MM.1S (cell line): ENCODE measurements at places on chromosomes 2 and 18.
A peak's percentile ranks its signal among the peaks of the same experiment; 100 is the strongest.

DNA sequence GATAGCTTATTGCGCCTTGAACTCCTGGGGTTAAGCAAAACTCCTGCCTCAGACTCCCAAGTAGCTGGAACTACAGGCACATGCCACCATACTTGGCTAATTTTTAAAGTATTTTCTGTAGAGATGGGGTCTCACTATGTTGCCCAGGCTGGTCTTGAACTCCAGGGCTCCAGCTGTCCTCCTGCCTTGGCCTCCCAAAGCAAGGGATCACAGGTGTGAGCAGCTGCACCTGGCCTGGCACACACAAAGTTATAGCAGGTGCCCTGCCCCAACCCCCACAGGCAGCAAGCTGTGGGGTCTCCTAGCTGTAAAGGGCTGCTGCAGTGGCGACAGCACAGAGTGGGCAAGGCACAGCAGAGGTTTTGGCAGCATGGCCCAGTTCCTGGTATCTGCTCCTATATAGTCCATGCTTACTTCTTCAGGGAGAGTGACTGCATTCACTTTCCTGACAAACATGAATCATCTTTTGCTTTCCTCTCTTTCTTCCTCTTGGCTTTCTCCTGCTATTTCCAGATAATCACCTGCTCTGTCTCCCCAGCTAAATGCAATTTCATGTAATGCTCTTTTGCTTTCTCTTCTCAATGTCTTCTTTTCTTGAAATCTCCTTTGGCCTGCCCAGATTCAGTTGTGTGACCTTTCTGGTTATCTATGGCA, 27.3 kb upstream of the METAP1D start:
- DNase-seq, result no peak

DNA sequence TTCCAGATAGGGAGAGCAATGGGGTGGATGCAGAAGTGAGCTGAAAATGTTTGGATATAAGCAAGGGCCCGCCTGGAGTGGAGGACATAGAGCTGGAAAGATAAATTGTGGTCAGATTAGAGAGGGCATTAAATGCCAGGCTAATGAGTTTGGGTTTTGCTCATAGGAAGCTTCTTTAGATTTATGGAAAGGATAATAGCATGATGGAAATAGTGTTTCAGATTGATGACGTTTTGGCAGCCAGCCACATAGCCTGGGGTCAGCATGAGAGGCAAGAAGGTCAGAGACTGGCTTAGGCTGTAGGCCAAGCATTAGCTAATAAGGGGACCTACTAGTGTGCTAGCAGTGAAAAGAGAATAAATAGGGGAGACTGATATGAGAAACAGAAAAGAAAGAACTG, 321.6 kb downstream of the STK39 start:
- DNase-seq, result no peak

- DNase-seq, result no peak
These were observed 121.7 kb upstream of the GLI2 start for GRCh38 chr2:120613742-120614571.

DNA sequence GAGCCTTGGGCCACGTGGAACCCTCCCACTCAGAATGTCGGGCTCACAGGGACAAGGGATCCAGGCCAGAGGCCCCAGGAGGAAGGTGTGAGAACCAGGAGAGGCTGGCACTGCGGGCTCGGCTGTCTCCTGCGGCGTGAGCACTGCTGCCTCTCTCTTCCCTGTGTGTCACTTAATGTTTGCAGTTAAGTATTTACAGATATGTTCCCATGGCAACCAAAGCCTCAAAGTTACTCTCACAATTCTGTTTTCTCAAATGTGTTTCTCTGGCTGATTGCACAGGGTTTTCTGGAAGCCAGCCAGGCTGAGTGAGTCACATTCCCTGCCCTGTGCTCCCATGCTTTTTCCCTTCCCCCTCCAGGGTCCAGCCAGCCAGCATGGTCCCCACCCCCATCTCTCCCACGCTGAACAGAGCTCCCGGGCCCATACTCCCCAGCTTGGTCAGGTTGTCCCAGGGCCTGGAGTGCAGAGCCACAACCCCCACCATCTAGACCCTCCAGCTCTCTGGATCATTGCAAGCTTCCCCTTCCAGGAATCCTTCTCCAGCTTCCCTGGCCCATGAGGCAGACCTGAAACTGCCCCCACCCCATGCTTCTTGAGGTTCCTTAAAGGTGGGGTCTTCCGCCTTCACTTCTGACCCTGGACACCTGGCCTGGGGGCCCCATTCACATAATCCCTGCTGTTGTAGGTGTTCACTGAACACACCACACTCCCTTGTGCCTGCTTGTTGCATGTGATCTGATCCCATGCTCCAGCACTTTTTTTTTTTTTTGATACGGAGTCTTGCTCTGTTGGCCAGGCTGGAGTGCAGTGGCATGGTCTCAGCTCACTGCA, 265.9 kb downstream of the CELF4 start:
- no peak for DNase-seq

DNA sequence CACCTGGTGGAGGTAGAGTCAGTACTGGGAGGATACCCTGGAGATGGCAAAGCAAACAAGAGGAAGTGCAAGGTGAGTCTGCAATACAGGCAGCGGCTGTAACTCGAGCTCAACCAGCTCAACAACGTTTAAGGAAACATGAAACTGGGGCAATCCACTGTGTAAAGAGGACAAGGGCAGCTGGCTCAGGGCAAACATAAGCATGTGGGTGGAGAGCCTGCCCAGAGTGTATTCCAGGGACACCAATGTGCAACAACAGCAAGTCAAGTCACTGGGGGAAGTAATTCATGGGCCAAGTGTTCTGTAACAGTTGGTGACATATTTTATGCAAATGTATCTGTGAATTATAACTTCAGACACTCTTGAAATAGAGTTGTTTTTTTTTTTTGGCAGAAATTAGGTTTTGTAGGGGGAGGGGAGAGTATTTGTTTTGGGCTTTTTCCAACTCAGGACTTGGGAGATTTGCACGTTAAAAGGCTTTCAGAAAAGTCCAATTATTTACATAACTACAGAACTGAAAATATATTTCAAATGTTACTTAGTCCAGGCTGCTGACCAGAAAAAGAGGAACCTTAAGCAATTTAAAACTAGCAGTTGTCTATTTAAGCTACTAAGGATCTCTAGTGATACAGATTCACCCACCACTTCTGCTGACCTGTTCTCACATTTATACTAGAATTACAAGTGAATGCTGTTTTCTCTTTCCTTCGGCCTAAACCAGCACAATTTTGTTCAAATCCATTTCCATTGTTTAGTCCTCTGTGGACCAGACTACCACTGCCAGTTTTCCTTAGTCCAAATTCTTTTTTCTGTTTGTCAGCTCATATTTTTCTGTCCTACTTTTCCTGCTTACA, 18.6 kb downstream of the NRXN1 start:
- DNase-seq, result peak; percentile 21

- no peak for DNase-seq
These were observed 83.0 kb downstream of the ADD2 start for GRCh38 chr2:70684846-70685622.
